Sciatic nerve (tissue), 2 donors: ENCODE measurements at places on chromosomes 1 and 21. TPM values are rescaled to one million over a fixed set of nuclear protein-coding genes. Genes with fewer than 3 reads are reported as not detected.
A peak's percentile ranks its signal among the peaks of the same experiment; 100 is the strongest.

Gene LCE6A
- total RNA-seq = not detected

Gene FAM72D
- 0.40 TPM for total RNA-seq

GRCh38 chr1:24742090-24742938, 2.9 kb upstream of the CLIC4 start:
- DNase-seq = no peak

DNA sequence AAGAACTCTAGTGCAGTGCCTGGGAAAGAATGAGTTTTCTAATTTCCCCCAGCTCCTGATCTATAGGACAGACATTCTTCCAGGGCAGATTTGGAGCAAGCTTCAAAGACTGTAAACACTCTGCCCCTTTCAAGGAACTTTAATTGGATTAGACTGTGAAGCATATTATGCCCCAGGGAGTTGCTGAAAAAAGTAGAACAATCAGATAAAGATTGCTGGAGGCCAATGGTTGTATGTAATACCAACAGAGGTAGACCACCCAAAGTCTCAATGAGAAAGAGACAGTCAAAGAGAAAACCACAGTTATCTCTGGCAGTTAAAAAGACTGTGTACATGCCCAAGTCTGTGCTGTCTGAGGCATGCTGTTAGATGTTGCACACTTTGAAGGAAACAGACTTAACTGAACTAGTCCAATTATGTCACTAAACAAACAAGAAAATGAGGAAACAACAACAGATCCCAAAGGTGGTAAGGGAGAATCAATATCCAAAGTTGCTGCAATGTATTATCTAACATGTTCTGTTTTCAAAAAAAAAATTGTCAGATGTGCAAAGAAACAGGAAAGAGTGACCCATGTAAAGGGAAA, 24.4 kb downstream of the C4BPA start:
- no peak for DNase-seq

- no peak for DNase-seq
These were observed 1.2 kb upstream of the NMNAT2 start for GRCh38 chr1:183419399-183419798.

DNA sequence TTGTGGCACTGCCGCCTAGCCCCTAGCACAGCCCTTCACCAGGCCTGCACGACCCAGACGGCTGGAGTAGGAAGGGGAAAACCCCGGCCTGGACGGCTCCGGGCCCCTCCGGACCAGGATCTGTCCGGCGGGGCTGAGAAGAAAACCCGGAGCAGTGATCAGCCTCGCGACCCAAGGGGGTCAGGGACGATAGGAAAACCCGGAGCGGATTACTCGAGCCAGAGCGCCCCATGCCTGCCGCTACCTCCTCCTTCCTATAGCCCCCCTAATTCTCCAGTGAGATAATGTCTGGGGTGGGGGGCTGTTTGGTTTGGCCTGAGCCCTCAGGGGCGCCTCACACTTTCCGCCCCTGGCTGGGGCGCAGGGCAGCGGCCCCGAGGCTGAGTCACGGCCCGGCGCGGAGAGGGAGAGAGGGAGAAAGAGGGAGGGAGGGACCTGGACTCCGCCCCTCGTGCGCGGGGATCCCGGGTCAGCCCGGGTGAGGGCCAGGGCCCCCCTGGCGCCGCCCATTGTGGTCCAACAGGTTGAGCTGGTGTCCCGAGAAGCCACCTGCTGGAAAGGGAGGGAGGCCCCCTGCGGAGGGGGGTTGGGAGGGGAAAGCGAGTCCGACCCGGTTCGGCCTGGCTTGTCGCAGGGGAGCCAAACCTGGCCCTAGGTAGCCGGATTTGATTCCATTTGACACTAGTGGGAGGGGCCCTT, 1.7 kb upstream of the ZBTB7B start:
- peak; percentile 91 for DNase-seq

- DNase-seq = no peak
These were observed 92.8 kb downstream of the PRKAB2 start for GRCh38 chr1:147079400-147080005.

DNA sequence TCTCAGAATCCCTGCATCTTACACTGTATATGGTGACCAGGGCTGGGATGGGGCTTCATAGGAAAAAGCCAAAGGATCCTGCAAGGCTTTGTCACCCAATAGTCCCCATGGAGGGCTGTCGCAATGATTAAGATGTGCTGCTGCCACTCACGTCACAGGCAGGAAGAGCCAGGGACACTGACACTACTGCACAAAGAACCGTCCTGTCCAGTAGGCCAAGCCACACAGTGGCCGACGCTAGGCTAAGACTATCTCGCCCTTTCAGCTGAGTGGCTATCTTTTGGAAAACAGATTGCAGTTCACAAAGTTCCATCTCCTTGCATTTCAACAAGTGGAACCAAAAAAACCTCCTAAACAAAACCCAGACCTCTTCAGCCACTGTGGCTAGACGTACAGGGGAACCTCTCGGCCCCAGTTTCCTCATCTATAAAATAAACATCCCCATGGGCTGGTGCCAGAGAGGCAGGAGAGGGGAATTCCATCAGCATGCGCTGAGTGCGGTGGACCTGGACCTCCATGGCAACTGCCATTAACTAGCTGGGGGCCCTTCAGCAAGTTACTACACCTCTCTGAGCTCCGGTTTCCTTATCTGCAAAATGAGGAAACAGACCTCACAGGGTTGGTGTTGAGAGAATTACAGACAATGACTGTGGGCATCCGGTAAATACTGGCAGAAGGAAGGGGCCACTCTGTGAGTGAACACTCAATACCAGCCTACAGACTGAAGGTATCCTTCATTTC, 8.7 kb downstream of the CAPZB start:
- no peak for DNase-seq

- no peak for DNase-seq
These were observed 110.7 kb downstream of the SIPA1L2 start for GRCh38 chr1:232519186-232519585.

GRCh38 chr1:9853249-9853595, 29.5 kb upstream of the CLSTN1 start:
- DNase-seq = no peak

DNA sequence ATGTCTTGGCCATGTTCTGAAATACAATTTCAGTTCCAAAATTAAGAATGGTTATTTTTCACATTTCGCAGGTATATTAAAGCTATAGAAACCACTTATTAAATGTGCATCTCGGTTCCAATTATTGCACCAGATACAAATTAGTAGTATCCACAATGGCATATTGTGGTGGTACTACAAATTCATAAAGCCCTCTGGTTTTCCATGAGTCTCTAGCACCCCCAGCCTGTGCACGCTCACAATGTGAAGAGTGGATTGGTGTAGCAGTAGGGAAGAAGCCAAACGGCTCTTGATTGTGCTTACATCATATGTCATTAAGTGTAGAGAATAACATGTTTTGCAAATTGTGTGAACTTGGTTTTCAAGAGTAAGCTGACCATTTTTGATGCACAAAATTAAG, 1.9 kb upstream of the BRINP3 start:
- DNase-seq = no peak

- no peak for DNase-seq
These were observed 12.9 kb downstream of the EPB41 start for GRCh38 chr1:28927266-28927647.
